ENCODE measurements at places on chromosomes 1 and 21.

DNA sequence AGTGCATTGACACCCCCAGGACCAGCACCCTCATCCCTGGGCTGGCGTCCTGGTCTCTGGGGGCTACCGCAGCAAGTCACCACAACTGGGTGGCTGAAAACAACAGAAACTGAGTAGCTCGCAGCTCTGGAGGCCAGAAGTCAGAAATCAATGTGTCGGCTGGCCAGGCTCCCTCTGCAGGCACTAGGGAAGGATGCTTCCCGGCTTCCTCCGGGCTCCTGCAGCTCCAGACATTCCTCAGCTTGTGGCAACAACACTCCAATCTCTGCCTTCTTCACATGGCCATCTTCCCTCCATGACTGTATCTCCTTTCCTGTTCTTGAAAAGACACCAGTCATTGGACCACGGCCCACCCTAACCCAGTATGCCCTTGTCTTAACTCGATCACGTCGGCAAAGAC is 224.2 kb downstream of the NPHP4 start:
- no peak for DNase-seq

GRCh38 chr1:164064501-164064900 is 494.5 kb upstream of the PBX1 start:
- DNase-seq = no peak

- DNase-seq = no peak
Observed at GRCh38 chr1:207811920-207812720, 60.3 kb downstream of the CD46 start.

- no peak for DNase-seq
Observed at GRCh38 chr1:53237638-53238037, 680 bp downstream of the MAGOH start.

GRCh38 chr1:176391621-176392020 is 71.4 kb upstream of the PAPPA2 start:
- DNase-seq = no peak

GRCh38 chr1:185761841-185762240 is 27.6 kb downstream of the HMCN1 start:
- DNase-seq = no peak

- no peak for DNase-seq
Observed at GRCh38 chr1:51612447-51612961, 4.4 kb upstream of the OSBPL9 start.

DNA sequence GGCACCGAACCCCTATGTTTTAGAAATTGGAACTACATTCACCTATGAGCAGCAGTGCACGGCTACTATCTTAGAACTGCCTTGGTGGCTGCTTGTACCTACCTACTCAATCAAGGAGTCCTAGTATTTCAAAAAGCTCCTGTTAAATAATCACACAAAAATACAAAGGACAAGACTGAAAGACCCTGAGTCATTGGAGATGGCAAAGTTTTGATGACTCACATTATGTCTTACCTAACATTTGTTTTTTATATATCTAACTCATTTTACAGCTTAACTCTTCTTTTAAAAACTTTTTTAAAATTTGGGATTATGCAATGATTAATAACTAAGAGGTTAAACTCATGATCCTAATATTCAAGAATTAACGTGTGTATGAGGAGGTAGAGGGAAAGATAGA is 1206.0 kb upstream of the TMPRSS15 start:
- no peak for DNase-seq

DNA sequence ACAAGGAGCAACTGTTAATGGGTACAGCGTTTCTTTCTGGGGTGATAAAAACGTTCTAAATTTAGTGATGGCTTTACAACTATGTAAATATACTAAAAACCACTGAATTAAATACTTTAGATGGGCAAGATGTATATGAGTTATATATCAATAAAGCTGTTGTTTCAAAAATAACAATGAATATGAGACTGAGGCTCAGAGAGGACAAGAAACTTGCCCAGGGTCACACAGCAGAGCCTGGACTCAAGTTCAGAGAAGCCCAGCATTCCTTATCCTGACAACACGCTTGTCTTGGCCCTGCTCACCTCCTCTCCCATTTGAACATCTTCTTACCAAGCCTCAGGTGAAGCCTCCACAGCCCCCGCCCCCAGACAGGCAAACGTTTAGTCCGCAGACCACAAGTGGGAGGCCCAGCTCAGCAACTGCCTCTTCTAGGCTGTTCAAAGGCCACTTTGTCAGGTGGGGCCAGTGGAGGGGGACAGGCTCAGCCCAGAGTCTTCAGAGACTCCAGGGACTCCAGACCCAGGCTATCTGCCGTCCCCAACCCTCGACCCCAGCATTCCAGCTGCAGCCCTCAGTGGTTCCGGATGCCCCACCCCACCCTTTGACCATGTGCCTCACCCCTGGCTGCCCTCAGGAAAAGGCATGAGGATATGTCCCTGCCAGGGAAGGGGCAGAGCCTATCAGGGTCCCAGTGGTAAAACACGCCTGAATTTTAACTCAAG is 17.9 kb downstream of the SDC3 start:
- no peak for DNase-seq

DNA sequence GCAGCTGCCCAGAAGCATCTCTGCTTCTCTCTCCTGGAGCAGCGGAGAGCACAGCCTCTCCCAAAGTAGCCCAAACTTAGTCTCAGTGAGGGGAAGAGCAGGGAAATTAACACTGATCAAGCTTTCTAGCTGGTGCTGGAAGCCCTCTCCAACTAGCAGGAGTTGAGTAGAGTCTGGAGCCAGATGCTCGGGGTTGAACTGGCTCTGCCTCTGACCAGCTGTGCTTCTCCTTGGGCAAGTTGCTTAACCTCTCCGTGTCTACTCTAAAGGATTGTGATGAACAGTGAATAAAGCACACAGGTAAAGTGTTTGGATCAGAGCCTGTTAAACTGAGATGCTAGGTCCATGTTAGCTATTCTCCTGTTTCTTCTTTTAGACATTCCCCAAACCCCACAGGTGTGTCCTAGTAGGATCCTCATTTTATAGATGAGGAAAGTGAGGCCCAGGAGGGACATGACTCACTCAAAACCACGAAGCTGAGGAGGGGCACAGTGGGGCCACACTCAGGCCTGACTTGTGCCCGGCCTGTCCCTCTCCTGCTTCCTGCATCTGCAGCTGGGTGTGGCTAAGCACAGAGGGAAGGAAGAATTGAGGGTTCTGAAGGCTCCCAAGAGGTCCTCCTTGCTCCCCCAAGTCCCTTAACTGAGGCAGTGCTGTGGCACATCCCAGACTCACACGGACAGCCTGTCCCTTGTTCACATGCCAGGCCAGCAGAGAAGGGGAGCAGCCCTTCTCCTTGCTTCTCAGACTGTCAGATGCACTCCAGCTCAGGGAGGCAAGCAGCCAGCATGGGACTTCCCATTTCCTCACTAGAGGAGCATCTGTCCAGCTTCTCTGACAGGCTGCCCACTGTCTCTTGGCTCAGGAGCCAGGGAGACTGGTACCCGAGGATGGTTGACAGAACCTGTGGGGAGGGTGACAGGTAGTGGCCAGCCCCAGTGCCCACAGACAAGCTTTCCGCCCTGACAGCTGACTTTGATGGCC is 152.0 kb upstream of the IGSF21 start:
- no peak for DNase-seq

DNA sequence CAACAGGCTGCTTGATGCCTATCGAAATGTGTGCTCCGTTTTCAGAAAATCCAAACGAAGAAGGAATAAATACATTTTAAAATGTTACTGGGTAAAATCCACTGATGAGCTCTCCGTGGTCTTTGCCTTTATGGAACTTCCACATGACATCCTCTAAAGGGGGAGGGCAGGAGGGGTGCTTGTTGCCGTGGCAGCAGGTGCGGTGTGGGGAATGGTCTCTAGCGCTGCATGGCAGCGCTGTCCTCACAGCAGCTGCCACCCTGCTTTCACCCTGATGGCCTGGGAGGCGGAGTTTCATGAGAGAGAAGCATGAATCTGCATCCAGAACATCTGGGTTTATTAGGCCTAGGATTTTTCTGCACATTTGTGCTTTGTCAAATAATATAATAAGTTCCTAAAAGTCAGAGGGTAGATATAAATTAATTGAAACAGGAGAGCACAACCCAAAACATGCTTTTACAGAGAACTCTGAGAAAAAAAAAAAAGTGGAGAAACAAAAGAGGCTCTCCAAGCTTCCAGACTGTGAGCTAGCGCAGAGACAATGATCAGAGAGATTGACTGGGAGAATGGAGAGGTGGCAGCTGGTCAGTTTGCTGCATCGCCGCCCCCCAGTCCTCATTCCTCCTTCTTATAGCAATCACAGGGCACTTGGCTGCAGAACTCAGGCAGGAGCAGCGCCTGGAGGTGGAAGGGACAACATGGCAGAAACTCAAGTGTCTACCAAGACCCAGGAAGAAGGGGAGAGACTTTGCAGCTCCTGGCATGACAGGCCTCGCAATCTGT is 228.6 kb downstream of the DSCAM start:
- DNase-seq = no peak

GRCh38 chr1:56098946-56099345 is 480.4 kb downstream of the PLPP3 start:
- DNase-seq = peak; percentile 68

DNA sequence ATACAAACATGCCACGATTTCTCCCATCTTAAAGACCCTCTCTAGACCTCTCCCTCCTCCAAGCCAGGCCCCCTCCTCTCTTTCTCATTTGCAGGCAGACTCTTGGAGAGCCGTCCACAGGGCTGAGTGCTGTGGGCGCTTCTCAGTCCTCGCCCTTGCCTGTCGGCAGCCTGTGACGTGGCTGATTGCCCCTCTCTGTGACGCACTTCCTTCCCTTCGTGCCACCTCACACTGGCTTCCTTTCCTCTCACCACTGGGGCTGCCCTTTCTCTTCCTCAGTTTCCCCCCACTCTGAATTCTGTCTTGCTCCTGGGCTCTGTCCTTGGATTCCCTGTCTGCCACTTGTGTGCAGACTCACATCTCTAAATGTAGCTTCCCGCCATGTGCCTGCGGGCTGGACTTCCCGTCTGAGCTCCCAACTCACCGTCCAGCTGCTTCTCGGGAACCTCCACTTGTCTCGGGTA is 227.2 kb downstream of the CAMTA1 start:
- DNase-seq = no peak

GRCh38 chr1:235758931-235759330 is 107.8 kb downstream of the LYST start:
- DNase-seq = no peak

DNA sequence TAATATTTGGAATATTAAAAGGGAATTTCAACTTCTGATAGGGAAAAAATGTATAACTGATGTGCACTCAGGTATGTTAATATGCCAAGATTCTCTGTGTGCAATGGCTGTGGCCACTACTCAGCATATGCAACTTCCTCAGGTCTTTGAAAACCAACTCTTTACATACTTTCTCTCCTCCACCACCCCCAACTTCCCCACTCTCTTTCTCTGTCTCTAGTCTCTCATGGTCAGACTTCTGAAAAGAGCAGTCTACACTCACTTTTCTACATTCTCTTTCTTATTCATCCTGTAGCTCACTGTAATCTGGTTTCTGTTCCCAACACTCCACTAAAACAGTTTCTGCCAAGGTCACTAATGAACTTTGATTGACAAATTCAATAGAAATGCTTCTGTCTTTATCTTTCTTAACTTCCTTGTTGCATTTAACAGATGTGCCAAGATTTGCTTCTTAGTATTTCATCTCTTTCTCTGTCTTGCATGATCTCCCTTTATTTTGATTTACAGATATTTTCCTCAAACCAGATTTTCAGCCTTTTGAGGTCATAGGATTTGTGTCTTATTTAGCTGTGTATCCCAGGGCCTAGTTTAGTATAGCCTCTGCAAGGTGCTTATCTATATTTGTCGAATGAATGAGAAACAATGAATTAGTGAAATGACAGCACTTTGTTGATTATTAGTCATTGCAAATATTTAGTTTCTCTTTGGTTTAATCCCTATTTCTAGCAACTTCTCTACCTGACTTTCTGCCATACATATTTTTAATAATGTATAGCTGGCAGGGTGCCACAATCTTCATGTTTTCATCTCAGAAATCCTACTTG is 168.9 kb downstream of the LMO4 start:
- DNase-seq = no peak

DNA sequence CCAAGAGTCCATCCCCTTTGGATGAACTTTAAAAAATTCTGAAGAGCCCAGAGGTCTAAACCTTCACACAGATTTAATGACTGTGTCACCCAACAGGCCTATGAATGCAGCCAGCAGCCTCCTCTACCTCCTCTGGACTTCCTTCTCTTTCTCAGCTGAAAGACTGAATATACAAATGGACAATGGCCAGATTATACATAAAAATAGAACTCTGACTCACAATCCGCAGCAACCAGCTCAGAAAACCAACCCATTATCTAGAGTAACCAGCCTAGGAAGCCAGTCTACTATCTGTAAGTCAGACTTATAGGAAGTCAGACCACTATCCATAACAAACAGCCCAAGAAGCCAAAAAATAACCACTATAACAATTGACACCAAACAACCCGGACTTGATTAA is 224.5 kb downstream of the ASTN1 start:
- no peak for DNase-seq

DNA sequence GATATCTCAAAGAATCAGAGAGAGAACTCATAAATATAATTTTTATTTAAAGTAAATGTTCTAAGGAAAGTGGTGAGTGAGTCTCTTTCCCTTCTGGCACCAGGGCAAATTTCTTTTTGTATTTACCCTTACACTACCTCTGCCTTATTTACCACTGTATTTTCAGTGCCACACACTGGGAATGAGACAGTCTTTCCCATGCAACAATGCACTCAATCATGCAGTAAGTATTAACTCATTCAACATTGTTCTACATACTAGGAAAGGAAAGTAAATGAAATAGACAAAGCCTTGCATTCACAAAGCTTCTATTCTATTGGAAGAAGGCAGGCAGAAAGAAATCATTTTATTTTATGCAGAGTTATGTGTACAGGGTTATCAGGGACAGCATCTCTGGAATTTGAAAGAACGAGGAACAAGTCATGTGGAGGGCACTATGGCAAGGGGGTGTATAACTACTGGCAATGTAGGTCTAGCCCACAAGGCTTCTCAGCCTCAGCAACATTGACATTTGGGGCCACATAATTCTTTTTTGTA is 129.8 kb upstream of the PRDX6 start:
- DNase-seq = no peak
